ENCODE measurements at places on chromosomes 1 and 21.

DNA sequence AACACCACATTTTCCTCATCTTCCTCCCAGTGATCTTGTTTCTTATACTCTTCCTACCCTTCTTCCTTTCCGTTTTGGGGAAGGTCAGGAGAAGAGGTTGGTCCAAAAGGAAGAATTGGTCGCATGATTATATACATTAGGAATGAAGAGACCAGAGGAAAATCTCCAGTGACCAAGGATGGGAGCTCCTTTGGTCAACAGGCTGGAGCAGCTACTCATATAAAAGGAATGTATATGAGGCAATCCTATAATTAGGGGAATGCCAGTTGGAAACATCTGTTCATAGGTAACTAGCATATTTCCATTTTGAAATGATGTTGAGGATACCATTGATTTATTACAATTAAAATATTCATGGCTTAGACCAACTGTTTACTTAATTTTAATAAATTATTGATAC lies 114.5 kb downstream of the LRRC40 start:
- no peak for DNase-seq

GRCh38 chr1:53938136-53938830 lies 7.2 kb downstream of the IFT25 start:
- no peak for DNase-seq

DNA sequence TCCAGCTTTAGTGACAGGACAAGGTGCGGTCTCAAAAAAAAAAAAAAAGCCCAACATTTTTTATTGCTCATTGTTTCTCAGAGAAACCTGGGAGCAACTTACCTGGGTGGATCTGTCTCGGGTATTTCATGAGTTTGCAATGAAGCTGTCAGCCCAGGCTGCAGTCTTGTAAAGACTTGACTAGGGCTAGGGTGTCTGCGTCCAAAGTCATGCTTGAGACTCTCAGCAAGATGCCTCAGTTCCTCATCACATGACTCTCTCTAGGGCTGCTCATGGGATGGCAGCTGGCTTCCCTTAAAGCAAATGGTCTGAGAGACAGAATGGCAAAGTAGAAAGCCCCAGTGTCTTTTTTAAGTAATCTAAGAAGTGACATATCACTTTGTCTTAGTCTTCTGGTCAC lies 8.1 kb downstream of the GABPA start:
- no peak for DNase-seq

GRCh38 chr1:10694274-10694632 lies 102.2 kb downstream of the CASZ1 start:
- DNase-seq: no peak

- DNase-seq: no peak
Measured at GRCh38 chr21:27079636-27080240, 112.8 kb upstream of the ADAMTS5 start.

DNA sequence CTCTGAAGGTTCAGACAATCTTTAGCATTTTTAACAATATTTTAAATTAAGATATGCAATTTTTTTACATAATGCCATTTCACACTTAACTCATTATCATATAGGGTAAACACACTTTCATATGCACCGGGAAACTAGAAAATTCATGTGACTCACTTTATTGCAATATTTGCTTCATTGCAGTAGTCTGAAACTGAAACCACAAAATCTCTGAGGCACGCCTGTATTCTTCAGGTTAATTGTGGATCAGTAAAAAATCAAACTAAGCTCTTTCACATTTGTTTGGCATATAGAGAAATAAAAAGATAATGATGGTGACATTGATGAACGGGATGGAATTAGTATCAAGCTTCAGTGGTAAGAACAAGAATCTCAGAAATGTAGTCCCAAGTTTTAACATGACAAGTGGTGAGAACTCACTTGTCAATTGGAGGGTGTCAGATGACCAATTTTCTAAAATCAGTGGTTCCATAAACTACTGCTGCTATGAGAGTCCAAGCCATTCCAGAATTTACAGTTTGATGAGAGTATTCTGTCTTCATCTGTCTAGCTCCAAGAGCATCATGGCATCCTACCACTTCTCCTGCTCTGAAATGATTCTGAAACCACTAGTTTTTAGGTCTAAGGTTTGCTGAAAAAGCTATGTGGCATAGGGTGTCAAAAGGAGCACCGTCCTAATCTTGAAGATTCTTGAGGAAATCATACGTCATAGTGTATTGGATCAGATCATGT lies 281.0 kb downstream of the PTPRC start:
- no peak for DNase-seq

- no peak for DNase-seq
Measured at GRCh38 chr1:168865850-168866620, 137.0 kb upstream of the DPT start.

DNA sequence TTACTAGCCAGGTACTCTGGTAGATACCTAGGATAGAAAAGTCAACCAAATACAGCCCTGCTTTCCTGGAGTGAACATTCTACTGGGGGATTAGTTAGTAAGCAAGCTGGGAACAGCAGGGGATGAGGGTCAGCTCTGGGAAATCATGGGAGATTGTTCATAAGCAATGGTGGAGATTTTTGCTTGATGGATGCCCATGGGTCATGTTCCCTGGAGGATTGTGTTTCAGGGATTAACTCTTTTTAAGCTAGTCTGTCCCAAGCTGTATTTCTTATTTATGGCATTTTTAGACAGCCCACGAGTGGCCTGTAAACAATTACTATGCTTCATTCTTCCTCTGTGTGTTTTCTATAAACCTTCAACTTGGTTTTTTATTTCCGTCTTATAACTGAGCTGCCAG lies 18.9 kb downstream of the CACHD1 start:
- no peak for DNase-seq
